ENCODE measurements at places on chromosomes 4 and X.

GRCh38 chrX:132119283-132119682 is 8.5 kb downstream of the FRMD7 start:
- DNase-seq: no peak

- no peak for DNase-seq
Measured at GRCh38 chr4:8868321-8869001, 3.2 kb downstream of the HMX1 start.

GRCh38 chr4:15215109-15215508 is 212.7 kb upstream of the C1QTNF7 start:
- no peak for DNase-seq

DNA sequence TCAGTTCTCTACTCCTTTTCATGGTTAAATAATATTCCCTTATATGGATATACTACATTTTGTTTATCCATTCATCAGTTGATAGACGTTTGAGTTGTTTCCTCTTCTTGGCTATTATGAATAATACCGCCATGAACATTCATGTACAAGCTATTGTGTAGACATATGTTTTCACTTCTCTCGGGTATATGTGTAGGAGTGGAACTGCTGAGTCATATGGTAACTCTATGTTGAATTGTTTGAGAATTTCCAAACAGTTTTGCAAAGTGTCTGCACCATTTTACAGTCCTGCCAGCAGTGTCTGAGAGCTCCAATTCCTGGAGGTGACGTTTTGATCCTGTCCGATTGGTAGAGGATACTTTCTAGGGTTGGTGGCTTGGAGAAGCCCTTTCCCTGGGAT is 23.6 kb downstream of the PLAC1 start:
- no peak for DNase-seq

Measured in NCI-H2081 treated with DMSO at 0.1 percent for 48 hours (cell line).